Heart right ventricle (tissue), 16 donors: ENCODE measurements at places on chromosomes 2 and 18.

- no peak for DNase-seq
Measured at GRCh38 chr2:45836740-45837139, 185.3 kb downstream of the PRKCE start.

GRCh38 chr2:11027195-11027594 lies 115.5 kb downstream of the KCNF1 start:
- DNase-seq = no peak

DNA sequence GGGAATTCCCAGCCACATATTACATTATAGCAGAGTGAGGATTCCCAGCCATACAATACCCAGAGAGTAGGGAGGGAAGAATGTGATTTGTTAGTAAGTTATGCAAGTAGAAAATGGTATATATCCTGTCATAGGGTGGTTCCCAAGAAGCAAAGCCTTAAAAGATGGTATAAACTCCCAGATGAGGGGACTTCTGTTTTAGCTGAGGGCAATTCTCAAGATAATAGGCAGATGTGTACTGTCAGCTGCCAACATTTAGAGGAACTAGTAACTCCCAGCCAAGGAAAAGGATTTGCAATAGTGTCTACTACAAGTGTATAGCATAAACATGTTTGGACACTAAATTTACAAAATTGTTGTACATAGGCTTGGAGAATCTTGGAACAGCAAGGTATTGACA lies 86.5 kb downstream of the XDH start:
- DNase-seq = no peak

GRCh38 chr2:189467593-189467992 lies 26.3 kb downstream of the WDR75 start:
- DNase-seq = no peak

DNA sequence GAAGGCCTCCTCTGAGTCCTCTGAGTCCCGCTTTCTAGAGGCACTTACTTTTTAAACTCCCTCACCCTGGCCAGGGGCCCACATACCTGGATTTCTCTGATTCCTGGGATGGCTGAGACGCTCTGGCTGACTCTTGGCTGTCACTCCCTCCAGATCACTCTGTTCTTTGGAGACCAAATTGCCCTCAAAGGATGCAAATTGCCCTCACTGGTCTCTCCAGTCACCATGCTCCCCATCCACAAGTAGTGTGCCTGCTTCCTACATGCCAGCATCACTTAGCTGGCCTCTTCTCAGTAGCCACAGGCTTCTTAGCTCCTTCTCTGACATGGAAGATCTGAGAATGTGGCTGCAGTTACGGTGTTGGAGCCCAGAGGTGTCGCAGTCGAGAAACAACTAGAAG lies 41.3 kb upstream of the CCDC68 start:
- DNase-seq = no peak
